ENCODE measurements at places on chromosomes 4 and X.
A peak's percentile ranks its signal among the peaks of the same experiment; 100 is the strongest.

DNA sequence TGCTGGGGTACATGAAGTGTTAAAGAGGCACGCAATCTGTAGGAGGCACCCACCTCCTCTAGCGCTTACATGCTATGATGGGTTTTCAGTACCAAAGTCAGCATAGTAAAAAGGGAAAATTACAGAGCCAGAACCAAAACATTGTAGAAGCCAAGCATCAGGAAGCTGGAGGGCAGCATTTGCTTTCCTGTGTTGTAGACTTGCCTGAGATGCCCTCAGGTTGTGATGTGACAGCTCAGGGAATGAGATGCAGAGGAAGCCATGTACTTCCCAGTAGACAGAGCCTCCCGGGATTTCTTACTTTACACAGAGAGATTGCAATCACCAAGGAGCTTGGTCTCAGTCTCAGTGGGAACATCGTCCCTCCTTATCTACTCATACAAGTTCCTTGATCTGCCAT, 161.5 kb downstream of the ARAP2 start:
- no peak for ATAC-seq

DNA sequence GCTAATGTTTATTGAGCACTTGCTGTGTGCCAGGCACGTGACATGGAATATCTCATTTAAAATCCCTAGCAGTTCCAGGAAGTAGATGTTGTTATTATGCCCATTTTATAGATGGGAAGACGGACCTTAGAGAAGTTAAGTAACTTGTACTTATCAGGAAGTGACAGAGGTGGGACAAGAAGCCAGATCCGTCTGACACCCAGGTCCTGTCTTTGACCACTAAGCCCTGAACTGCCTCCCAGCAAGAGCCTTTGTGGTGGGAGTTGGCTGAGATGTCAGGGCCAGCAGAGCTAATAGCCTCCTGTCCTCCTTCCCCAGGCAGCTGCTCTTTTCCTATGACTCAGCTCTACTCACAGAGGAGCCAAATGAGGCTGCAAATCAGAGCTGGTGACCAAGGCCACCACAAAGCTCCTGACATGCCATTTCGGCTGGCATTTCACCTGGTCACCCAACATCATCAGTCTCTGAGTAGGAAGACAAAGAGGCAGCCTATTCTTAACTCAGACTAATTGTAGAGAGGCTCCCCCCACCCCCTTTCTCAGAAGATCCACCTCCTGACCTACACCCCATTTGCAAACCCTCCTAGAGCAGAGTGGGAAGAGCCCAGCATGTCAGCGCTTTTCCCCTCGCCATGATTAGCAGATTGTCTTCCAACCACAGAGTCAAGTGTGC, 175.1 kb upstream of the KIT start:
- no peak for ATAC-seq

GRCh38 chr4:168598191-168598590, 101.3 kb downstream of the PALLD start:
- ATAC-seq: no peak

- ATAC-seq: no peak
Observed at GRCh38 chr4:26194764-26195163, 126.0 kb upstream of the RBPJ start.

GRCh38 chr4:151948351-151949016, 187.7 kb upstream of the GATB start:
- no peak for ATAC-seq

DNA sequence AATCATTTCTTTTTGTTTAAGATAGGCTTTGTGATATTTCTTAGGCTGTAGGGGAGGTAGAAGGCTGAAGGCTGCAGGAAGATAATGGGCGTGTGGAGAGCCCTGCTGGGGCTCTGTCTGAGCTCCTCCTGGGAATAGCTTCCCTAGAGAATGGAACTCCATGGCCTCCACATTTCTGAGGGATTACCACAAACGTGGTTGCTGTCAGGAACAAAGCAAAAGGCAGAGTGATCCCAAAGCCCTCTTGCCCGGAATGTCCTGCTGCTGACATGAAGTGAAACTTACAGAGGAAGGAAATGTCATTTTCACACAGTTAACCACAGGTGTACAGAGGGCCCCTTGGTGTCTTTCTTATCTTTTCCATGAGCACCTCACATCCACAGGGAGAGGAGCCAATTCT, 89.3 kb downstream of the DDIT4L start:
- ATAC-seq: no peak

GRCh38 chr4:15653420-15653819, 1.7 kb downstream of the FBXL5 start:
- no peak for ATAC-seq

DNA sequence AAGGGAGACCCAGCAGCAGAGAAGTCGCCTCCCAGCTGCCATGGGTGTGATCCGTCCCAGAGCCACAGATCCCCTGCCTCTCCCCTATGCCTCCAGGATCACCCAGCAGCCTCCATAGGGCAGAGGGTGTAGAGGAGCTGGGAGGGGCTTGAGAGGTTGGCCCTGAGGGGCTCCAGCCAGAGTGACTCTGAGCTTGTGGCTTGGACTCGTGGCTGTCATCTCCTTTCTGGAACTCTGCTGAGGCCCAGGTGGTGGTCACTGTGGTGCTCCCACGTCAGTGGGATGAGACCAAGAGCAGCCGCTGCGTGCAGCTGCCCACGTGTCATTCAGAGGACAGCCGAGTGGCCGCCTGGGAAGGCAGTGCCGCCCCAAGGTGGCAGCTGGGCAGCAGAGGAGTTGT, 4.2 kb downstream of the TACC3 start:
- ATAC-seq: no peak

- ATAC-seq: no peak
Observed at GRCh38 chr4:107278791-107279483, 242.8 kb upstream of the DKK2 start.

DNA sequence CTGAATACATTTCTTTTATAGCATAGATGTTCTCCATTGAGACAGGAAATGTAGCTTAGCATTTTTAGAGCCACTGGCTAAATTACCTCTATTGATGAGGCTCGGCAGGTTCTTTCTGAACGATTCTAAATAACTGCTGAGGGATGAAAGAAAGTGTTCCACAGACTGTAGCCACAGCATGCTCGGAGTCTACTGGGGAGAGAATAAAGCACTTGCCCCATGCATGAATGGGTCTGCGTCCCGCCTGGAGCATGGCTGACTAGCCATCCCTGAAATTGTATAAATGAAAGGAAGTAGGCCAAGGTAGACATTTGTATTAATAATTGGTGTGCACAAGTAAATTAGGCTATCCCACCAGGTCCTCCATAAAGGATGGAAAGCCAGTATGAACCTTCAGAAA, 269.8 kb downstream of the COL25A1 start:
- ATAC-seq: no peak

DNA sequence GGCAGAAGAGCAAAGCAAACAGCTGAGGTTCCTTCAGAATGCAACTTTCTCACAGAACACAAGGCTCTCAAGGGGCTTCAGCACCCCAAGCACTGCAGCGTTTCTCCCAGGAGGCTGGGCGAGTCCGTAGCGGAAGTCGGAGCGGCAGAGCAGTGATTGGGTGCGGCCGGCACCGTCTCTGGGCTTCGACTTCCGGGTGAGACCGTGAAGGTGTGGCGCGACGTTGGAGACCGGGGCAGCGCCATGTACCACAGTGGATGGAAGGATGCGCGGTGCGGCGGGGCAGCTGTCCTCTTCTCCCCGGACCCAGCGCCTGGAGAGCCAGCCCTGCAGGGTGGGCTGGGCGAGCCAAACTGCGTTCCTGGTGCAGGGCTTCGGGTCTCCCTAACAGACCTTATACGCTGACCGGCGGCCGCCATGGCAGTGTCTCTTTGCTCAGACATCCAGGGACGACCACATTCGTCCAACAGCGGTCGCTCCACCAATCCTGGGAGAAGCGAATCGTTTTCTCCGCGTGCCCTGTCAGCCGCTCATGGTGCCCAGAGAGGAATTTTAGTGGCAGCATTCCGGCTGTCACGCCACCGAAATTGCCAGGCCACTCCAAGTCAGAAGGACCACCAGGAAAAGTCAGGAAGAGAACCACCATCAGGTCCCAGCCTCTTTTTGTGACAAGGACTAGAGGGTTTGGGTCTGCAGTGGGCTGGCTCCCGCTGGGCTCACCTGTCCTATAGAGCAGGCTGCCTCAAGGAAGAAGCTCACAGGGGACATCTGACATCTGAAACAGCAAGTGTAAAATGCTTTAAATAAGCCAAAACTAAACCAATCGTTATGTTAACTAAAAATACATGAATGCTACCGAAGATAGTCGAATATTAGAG, 20.5 kb downstream of the TRIM61 start:
- peak; percentile 100 for ATAC-seq

DNA sequence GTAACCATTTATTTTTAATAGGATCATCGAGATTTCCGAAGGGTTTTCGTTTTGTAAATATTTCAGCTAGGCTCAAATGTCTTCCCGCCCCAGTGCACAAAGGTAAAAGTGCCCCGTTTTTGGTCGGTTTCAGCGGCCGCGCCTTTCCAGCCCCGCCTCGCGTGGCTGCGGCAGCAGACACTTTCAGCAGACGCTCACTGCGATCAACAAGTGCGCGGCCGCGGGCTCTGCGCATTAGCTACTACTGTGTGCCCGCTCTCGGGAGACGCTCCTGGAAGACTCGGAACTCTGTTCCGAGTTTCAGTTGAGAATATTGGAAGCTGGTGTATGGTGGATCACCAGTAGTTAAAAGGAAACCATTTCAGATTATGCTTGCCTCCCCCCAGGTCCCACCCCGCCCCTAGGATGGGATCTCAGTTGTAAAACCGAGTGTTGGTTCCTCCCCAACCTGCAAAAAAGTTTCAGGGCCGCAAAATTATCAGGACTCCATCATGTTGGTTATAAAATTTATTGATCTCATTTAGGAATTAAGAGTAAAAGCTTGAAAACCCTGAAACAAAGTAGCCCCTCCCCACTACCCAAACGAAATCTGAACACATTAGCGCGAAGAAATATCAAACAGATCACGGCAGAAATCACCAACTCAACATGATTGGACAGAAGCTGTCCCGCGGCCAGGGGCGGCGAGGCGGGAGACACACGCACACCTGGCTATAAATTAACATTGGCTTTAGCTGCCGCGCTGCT, 2.2 kb downstream of the SOX3 start:
- no peak for ATAC-seq

- ATAC-seq: no peak
Observed at GRCh38 chr4:113584407-113585150, 177.0 kb downstream of the CAMK2D start.

DNA sequence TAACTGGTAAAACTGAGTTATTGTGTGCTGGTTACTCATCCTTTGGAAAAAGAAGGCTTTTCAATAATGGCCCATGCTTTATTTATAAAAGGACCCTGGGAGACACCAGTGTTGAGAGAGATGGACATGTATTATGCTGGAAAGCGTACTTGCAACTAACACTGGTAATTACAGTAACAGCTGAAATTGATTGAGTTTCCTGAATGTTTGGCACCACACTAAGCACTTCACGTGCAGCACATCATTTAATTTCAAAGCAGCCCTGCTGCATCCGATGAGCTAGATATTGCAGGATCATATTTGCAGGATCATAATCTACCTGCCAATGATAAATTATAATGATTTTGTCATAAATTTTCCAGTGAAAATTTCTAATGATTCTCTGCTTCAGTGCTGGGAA, 81.5 kb downstream of the QRFPR start:
- no peak for ATAC-seq

DNA sequence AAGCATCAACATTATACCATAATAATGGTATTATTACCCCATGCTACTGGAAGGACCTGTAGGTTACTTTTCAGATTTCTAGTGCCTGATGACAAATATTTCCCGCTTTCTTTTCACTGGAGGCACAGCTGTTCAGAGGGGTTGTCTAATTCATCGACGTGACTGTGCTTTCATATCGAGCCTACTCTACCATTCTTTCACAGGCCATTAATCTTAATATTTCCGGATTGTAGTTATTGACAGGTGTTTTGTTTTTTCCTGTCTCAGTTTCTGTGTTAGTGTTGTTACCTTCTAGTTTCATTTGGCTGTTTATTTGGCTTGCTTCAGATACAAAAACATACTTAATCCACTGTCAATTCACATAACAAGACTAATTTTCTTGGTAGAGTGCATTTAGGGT, 330.9 kb downstream of the SPOCK3 start:
- ATAC-seq: no peak

DNA sequence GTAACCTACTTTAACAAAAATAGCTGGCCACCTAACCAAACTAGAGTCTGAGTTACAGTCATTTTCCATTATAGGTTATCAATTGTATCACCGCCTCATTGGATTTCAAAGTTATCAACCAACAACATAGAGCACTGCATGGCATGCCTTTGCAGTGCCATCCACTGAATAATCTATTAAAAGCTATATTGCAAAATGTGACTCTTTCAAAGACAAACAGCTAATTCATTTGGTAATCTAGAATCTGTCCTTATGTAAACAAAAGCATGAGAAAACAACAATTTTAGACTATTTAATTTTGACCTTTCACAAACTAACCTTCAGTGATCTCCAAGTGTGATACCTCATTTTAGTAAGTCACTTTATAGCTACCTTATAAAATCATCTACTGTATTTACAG, 144.2 kb upstream of the SH3RF1 start:
- no peak for ATAC-seq

GRCh38 chr4:16794816-16795445, 103.5 kb downstream of the LDB2 start:
- no peak for ATAC-seq

- ATAC-seq: no peak
Observed at GRCh38 chr4:33160126-33160525, 2440.0 kb downstream of the PCDH7 start.

DNA sequence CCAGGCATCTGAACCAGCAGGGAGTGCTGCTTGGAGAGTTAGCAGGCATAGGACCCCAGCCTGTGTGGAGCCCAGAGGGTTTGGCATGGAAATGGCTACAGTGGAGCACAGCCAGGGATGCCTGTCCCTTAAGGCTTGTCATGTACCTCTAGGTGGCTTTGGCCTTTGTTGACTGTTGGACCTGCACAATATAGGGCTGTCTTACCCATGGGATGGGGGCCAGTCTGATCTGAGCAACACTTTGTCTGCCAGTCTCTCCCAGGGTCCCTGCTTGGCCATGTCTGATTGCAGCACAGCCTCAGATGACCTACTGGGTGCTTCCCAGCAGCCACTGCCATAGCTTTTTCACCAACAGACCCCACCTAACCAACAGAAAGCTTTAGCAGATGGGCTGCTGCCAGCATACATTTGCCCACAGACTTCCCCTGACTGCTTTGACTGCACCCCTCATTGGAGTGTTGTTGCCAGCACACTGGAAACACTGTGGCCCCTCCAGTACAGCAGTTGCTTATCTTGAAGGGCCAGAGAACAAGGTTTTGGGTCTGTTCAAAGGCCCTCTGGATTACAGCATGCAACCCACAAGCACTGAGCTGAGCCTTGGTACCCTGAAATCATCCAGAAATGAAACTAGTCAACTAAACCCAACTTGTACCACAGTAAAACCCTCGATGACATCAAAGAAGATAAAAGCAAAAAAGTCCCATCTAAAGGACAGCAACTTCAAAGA, 22.1 kb downstream of the ANAPC10 start:
- no peak for ATAC-seq

All from activated CD4-positive, CD25-positive, alpha-beta regulatory T cell treated with anti-CD3 and anti-CD28 coated beads, Interleukin-2, amount 50 U/mL, for 24 hours (primary cell).